ENCODE measurements at places on chromosomes 1 and 21. TPM values are rescaled to one million over a fixed set of nuclear protein-coding genes. Genes with fewer than 3 reads are reported as not detected.

DNA sequence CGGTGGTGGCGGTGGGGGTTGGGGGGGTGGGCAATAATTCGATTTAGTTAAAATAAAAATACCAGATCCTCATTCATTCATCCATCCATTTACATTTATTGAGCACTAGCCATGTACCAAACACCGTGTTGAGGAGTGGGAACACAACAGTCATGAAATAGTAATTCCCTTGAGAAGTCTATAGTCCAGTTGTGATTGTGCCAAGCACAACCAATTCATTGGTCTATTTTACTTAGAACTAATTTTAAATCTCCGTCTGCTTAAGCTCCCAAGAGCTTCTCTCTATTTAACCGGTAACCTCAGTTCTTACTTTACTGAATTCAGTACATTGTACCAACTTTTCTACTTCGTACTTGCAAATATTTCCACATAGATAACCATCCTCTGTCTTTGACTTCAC lies 38.4 kb downstream of the WARS2 start:
- H3K36me3 ChIP-seq = no peaks in the 10 kb centered on the region
- no peak overlapping the region for H3K27ac ChIP-seq
- no peaks in the 10 kb centered on the region for H3K27me3 ChIP-seq
- no peak overlapping the region for H3K4me3 ChIP-seq

SPAG17 gene
- 0.12 TPM for total RNA-seq

GRCh38 chr1:56190806-56191365 lies 388.5 kb downstream of the PLPP3 start:
- DNase-seq = no peak
- H3K27ac ChIP-seq = no peak overlapping the region
- H3K4me1 ChIP-seq = peaks cover 7% of the 10 kb centered on the region

PRKACB gene
- total RNA-seq = 31.9 TPM

DNA sequence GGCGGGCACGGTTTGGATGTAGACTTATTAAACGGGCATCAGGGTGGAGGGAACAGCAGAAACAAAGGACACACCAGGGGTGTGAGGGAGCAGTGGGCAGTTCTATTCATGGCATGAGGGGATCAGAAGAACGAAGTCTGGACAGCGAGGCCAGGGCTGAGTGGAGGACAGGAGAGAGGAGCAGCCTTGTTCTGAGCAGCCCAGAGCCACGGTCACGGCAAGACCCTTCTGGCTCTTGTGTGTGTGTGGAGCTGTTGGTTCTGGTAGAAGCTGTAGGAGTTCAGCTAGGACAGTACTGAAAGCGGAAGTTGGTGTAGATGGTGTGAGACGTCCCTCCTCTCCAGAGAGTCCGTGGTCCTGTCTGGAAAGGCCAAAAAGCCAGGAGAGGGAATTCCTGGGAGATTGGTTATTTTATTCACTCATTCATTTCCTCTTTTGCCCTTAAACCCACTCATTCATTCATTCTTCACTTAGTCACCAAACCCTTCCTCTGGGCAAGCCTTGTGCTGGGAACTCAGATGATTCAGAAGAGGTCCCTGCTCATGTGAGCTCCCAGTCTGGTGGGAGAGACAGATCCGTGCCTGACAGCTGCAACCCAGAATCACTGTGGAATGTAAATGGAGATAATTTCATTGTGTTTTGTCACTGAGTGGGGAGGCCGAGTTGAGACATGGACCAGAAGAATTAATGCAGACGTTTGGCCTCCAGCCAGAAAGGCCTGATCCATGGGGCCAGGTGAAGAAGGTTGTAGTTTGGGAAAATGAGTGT lies 4.1 kb upstream of the ACOT11 start:
- no peaks in the 10 kb centered on the region for H3K36me3 ChIP-seq
- no peaks in the 10 kb centered on the region for H3K27me3 ChIP-seq
- no peak for DNase-seq
- no peak overlapping the region for H3K4me3 ChIP-seq
- H3K27ac ChIP-seq = no peak overlapping the region

DNA sequence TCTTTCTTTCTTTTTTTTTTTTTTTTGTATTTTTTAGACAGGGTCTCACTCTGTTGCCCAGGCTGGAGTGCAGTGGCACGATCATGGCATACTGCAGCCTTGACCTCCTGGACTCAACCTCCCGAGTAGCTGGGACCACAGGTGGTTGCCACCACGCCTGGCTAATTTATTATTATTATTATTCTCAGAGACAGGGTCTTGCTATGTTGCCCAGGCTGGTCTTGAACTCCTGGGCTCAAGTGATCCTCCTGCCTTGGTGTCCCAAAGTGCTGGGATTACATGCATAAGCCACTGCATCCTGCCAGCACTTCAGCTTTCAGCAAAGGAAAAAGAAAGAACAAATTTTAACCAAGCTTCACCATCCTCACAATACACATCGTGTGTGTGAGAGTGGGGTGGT lies 97.9 kb upstream of the SERBP1 start:
- no peak overlapping the region for H3K4me3 ChIP-seq
- no peaks in the 10 kb centered on the region for H3K36me3 ChIP-seq
- H3K27ac ChIP-seq = no peak overlapping the region
- H3K27me3 ChIP-seq = no peaks in the 10 kb centered on the region

GRCh38 chr1:241810769-241811405 lies 37.1 kb upstream of the EXO1 start:
- H3K36me3 ChIP-seq = no peaks in the 10 kb centered on the region
- no peaks in the 10 kb centered on the region for H3K27me3 ChIP-seq
- no peak overlapping the region for H3K4me3 ChIP-seq
- DNase-seq = no peak
- H3K27ac ChIP-seq = no peak overlapping the region

- H3K4me1 ChIP-seq = peaks cover 6% of the 10 kb centered on the region
- H3K27ac ChIP-seq = no peak overlapping the region
- H3K4me3 ChIP-seq = no peak overlapping the region
- no peaks in the 10 kb centered on the region for H3K27me3 ChIP-seq
- no peaks in the 10 kb centered on the region for H3K36me3 ChIP-seq
Measured at GRCh38 chr1:200228486-200228885, 181.3 kb downstream of the ZNF281 start.

- no peaks in the 10 kb centered on the region for H3K4me1 ChIP-seq
- DNase-seq = no peak
- H3K27me3 ChIP-seq = no peaks in the 10 kb centered on the region
Measured at GRCh38 chr1:111366256-111366655, 61.3 kb downstream of the OVGP1 start.

DNA sequence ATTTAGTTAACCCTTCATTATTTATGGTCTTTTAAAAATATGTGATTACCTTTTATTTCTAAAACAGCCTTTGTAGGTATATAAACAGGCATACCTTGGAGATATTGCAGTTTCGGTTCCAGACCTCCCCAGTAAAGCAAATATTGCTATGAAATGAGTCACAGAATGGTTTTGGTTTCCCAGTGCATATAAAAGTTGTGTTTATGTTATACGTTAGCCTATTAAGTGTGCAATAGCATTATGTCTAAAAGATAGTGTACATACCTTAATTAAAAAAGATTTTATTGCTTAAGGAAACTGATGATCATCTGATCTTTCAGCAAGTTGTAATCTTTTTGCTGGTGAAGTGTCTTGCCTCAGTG lies 44.1 kb downstream of the XCL2 start:
- no peak overlapping the region for H3K4me3 ChIP-seq
- H3K4me1 ChIP-seq = peaks cover 9% of the 10 kb centered on the region
- no peak for DNase-seq
- no peaks in the 10 kb centered on the region for H3K36me3 ChIP-seq
- no peak overlapping the region for H3K27ac ChIP-seq

- H3K4me3 ChIP-seq = no peak overlapping the region
- no peak for DNase-seq
- no peaks in the 10 kb centered on the region for H3K4me1 ChIP-seq
- H3K27ac ChIP-seq = no peak overlapping the region
- H3K36me3 ChIP-seq = no peaks in the 10 kb centered on the region
Measured at GRCh38 chr21:24628536-24628935, 978.7 kb downstream of the MRPL39 start.
